ENCODE measurements at places on chromosomes 2 and 18.

- DNase-seq, result no peak
Measured at GRCh38 chr2:172985139-172985892, 90.3 kb upstream of the MAP3K20 start.

GRCh38 chr2:240589850-240590525 lies 3.5 kb downstream of the CAPN10 start:
- DNase-seq, result no peak

- no peak for DNase-seq
Measured at GRCh38 chr2:133736674-133737073, 168.4 kb upstream of the NCKAP5 start.

DNA sequence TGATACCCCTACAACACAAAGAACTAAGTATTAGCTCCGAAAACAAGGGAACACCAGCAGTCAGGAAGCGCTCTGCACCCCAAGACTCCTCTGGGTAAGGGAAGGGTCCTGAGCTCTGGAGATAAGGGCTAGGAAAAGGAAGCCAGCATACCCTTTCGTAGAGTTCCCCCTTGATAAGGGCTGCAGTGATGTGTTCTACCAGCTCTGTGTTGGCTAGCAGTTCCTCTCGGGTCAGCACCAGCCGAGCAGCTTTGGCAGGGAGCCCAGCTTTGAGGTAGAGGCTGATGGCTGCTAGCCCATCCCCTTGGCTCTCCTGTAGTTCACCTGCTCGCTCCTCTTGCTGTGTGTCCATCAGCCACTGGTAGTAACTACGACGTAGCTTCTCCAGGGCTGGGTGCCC lies 18.9 kb downstream of the KRTCAP3 start:
- DNase-seq, result no peak

Data from left renal pelvis (tissue), 4 donors.